ENCODE measurements at places on chromosomes 12 and 14. TPM values are rescaled to one million over a fixed set of nuclear protein-coding genes. Genes with fewer than 3 reads are reported as not detected.

Gene MEG3
- total RNA-seq: 10.1 TPM

- DNase-seq: peak; percentile 36
Observed at GRCh38 chr12:46874642-46875041, 48.8 kb upstream of the SLC38A4 start.

GRCh38 chr12:127749416-127749815 lies 517.6 kb upstream of the TMEM132C start:
- no peak for DNase-seq

- no peak for DNase-seq
Observed at GRCh38 chr14:50242566-50243310, 11.4 kb upstream of the SOS2 start.

GRCh38 chr12:123095078-123095881 lies 55.6 kb downstream of the PITPNM2 start:
- DNase-seq: no peak

- no peak for DNase-seq
Observed at GRCh38 chr14:52873694-52874093, 77.2 kb downstream of the FERMT2 start.

DNA sequence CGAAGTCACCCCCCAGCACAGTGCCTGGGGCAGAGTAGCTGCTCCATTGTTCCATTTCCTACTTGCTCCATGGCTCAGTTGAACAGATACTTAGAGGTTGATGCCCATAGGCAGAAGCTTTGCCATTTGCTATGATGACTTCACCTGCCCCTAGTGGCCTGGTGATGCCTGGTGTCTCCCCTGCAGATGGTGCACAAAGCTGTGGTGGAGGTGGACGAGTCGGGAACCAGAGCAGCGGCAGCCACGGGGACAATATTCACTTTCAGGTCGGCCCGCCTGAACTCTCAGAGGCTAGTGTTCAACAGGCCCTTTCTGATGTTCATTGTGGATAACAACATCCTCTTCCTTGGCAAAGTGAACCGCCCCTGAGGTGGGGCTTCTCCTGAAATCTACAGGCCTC lies 10.6 kb downstream of the SERPINA5 start:
- DNase-seq: no peak
